ENCODE measurements at places on chromosomes 5 and 9. TPM values are rescaled to one million over a fixed set of nuclear protein-coding genes. Genes with fewer than 3 reads are reported as not detected.

- no peak for DNase-seq
- H3K27ac ChIP-seq = peak overlapping the region; percentile 91
- H3K4me3 ChIP-seq = peak overlapping the region; percentile 55
- peaks cover 12% of the 10 kb centered on the region for H3K4me1 ChIP-seq
- no peaks in the 10 kb centered on the region for H3K27me3 ChIP-seq
Measured at GRCh38 chr5:8458038-8458383, 589.1 kb downstream of the MTRR start.

DNA sequence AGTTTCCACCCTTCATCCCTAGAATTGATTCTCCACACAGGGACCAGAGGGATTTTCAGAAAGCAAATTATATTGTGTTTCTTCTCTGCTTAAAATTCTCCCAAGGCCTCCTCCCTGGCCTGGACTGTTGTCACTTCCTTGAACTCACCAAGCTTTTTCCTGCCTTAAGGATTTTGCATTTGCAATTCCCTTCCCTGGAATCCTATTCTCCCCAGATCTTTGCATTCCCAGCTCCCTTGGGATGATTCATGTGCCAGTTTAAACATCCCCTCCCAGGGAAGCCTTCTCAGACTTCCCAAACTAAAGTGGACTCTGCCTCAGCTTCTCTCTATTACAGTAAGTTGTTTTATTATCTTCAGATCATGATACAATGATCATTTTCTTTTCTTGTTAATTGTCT, 35.2 kb upstream of the PDE8B start:
- no peaks in the 10 kb centered on the region for H3K4me1 ChIP-seq
- no peak overlapping the region for H3K27ac ChIP-seq
- no peak for DNase-seq
- H3K36me3 ChIP-seq = no peaks in the 10 kb centered on the region
- H3K27me3 ChIP-seq = no peaks in the 10 kb centered on the region
- H3K4me3 ChIP-seq = no peak overlapping the region

DNA sequence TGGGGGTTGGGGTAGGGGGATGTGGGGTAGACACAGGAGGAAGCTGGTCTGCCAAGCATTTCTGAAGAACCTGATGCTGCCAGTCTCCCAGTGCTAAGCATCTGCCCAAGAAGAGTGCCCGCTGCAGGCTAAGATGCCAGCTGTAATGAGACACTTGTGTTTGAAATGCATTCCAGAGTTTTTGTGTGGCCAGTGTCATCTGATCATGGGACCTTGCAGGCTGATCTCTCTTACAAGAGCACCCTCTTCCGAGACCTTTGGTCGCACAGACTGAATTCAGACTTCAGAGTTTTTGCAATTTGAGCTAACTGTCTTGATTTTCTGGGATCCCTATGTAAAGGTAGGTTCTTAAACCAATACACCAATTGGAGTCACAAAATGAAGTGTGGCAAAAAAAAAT, 58.1 kb downstream of the DENND1A start:
- no peak overlapping the region for H3K4me3 ChIP-seq
- H3K27ac ChIP-seq = no peak overlapping the region
- H3K36me3 ChIP-seq = peaks cover under 1% of the 10 kb centered on the region
- DNase-seq = no peak

GRCh38 chr9:8823131-8823895, 1023.7 kb upstream of the DMAC1 start:
- peaks cover 5% of the 10 kb centered on the region for H3K4me1 ChIP-seq
- no peak overlapping the region for H3K4me3 ChIP-seq
- H3K27me3 ChIP-seq = no peaks in the 10 kb centered on the region
- no peak for DNase-seq

Gene IFNA8
- total RNA-seq = not detected

GRCh38 chr5:82164176-82164976, 113.8 kb downstream of the RPS23 start:
- peaks cover 5% of the 10 kb centered on the region for H3K4me1 ChIP-seq
- H3K36me3 ChIP-seq = no peaks in the 10 kb centered on the region
- no peak for DNase-seq
- no peak overlapping the region for H3K4me3 ChIP-seq
- no peaks in the 10 kb centered on the region for H3K27me3 ChIP-seq

GRCh38 chr9:113530942-113531341, 67.4 kb downstream of the RGS3 start:
- H3K4me3 ChIP-seq = no peak overlapping the region
- peaks cover 25% of the 10 kb centered on the region for H3K4me1 ChIP-seq
- H3K27me3 ChIP-seq = no peaks in the 10 kb centered on the region
- DNase-seq = no peak

GRCh38 chr9:127874301-127875221, 2.9 kb downstream of the AK1 start:
- H3K27me3 ChIP-seq = no peaks in the 10 kb centered on the region
- H3K4me3 ChIP-seq = no peak overlapping the region
- no peaks in the 10 kb centered on the region for H3K36me3 ChIP-seq
- no peak for DNase-seq
- H3K4me1 ChIP-seq = peaks cover 10% of the 10 kb centered on the region
- H3K27ac ChIP-seq = no peak overlapping the region

Gene GRXCR2
- 0.16 TPM for total RNA-seq

Gene PCDHA11
- total RNA-seq = not detected

GRCh38 chr5:95627971-95628810, 8.3 kb downstream of the GPR150 start:
- H3K27ac ChIP-seq = no peak overlapping the region
- peaks cover 4% of the 10 kb centered on the region for H3K4me1 ChIP-seq
- no peak overlapping the region for H3K4me3 ChIP-seq
- DNase-seq = no peak
- H3K27me3 ChIP-seq = no peaks in the 10 kb centered on the region
- no peaks in the 10 kb centered on the region for H3K36me3 ChIP-seq

DNA sequence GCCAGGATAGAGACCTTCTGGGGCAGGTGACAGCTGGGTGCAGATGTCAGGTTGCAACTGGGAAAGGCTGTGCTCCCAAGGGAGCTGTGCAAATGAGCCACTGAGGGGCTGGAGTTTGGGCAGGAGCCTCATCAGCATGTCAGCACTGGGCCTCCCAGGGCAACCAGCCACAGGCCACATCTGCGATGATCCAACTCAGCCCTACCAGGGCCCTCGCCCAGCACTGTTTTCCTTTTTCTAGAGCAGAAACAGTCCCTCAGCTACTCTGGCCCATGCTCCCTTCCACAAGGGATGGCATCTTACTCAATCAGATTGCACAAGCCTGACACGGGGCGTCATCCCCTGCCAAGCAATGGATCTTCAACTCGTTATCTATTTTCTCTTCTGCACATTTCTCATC, 24.8 kb downstream of the NIPAL4 start:
- no peak overlapping the region for H3K4me3 ChIP-seq
- no peak overlapping the region for H3K27ac ChIP-seq
- no peaks in the 10 kb centered on the region for H3K27me3 ChIP-seq
- H3K4me1 ChIP-seq = no peaks in the 10 kb centered on the region
- peak; percentile 10 for DNase-seq
- H3K36me3 ChIP-seq = no peaks in the 10 kb centered on the region

DNA sequence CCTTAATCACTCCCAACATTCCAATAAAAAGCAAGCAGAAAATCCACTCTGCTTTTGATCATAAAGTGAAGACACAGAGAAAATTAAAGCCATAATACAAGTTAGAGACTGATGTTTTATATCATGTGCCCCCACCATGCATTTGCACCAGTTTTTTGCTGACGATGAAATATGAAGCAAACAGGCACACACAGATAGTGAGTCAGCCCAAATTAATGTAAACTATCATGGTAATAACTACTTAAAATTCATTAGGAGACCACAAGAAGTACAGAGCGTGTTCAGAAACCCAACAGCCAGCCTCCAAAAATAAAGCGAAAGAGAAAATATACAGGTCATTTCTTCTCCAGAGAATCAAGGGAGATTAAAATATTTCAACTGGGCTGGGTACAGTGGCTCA, 46.4 kb upstream of the KDM4C start:
- peak overlapping the region; percentile 66 for H3K27ac ChIP-seq
- H3K27me3 ChIP-seq = no peaks in the 10 kb centered on the region

- no peaks in the 10 kb centered on the region for H3K36me3 ChIP-seq
- H3K4me3 ChIP-seq = peak overlapping the region; percentile 86
- peak; percentile 89 for DNase-seq
- H3K27me3 ChIP-seq = no peaks in the 10 kb centered on the region
- peaks cover 33% of the 10 kb centered on the region for H3K4me1 ChIP-seq
Measured at GRCh38 chr9:126915281-126915816, 767 bp downstream of the RALGPS1 start.

DNA sequence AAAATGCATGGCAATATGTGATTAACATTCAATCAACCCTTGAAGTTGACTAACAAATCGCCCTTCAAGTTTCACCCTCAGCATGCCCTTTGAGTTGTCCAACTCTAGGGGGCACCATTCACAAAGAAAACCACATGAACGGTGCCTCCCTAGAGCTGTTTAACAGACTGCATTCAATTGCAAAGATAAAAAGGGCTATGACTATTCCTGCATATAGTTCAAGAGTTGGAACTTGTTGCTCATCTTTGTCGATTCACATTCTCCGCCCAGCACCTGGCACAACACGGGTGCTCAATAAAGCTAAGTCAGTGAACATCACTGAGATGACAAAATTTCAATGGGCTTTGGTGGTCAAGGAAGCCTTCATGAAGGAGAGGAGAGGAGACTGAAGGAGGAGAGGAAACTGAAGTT, 69.6 kb upstream of the SLC30A5 start:
- H3K4me3 ChIP-seq = no peak overlapping the region
- no peaks in the 10 kb centered on the region for H3K36me3 ChIP-seq
- H3K4me1 ChIP-seq = no peaks in the 10 kb centered on the region
- H3K27me3 ChIP-seq = no peaks in the 10 kb centered on the region
- DNase-seq = no peak

Gene PRRT1B
- 5.0 TPM for total RNA-seq

Gene NR5A1
- total RNA-seq = not detected

- H3K4me1 ChIP-seq = no peaks in the 10 kb centered on the region
- no peak for DNase-seq
- no peaks in the 10 kb centered on the region for H3K36me3 ChIP-seq
Measured at GRCh38 chr9:136159851-136160250, 41.2 kb upstream of the TMEM250 start.

- no peak overlapping the region for H3K4me3 ChIP-seq
- DNase-seq = no peak
- H3K4me1 ChIP-seq = no peaks in the 10 kb centered on the region
- no peaks in the 10 kb centered on the region for H3K27me3 ChIP-seq
- H3K27ac ChIP-seq = no peak overlapping the region
Measured at GRCh38 chr9:12922224-12922866, 147.5 kb downstream of the LURAP1L start.

Gene ZNF354C
- not detected for total RNA-seq

DNA sequence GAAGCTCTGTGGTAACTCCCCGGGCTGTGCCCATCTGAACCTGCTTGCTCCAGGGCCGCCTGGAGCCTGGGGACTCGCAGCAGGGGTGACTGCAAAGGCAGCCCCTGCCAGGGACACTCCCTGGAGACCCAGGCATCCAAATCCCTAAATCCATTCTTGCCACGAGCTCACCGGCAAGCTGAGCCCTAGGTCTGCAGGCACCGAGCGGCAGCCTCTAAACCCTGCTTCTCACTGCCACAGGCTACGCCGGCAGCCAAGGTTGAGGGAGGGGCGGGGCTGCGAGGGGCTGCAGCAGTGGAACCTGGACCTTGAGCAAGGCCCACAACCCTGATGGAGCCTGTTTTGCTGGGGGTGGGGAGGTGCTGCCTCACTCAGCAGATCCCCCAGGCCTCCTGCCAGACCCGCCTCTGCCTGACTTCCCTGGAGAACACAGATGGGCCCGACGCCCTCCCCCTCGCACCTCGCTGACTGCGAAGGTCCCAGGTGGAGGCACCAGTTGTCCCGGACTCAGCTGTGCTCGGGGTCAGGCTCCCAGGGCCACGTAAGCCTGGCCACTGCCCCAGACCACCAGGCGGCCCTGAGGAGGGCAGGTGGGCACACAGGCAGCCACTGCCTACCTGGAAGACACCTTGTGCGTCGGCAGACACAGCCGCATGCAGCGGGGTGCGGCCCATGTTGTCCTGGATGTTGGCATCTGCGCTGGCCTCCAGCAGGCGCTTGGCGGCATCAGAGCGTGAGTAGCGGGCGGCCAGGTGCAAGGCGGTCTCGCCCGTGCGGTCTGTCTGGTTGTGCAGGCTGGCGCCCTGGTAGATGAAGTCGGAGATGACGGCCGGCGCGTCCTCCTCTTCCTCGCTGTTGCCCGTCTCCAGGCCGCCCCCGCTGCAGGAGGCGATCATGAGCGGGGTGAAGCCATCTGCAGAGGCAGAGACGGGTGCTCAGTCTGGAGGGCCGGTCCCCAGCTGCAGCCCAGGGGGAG, 17.4 kb upstream of the SEC16A start:
- H3K27ac ChIP-seq = no peak overlapping the region
- no peak for DNase-seq
- H3K36me3 ChIP-seq = no peaks in the 10 kb centered on the region
- H3K4me3 ChIP-seq = no peak overlapping the region
- H3K4me1 ChIP-seq = no peaks in the 10 kb centered on the region

- H3K27me3 ChIP-seq = no peaks in the 10 kb centered on the region
- DNase-seq = no peak
- H3K4me1 ChIP-seq = no peaks in the 10 kb centered on the region
- no peaks in the 10 kb centered on the region for H3K36me3 ChIP-seq
- no peak overlapping the region for H3K4me3 ChIP-seq
Measured at GRCh38 chr5:116989995-116990394, 415.4 kb upstream of the SEMA6A start.

- H3K4me3 ChIP-seq = no peak overlapping the region
- no peaks in the 10 kb centered on the region for H3K36me3 ChIP-seq
- H3K4me1 ChIP-seq = no peaks in the 10 kb centered on the region
- no peaks in the 10 kb centered on the region for H3K27me3 ChIP-seq
- H3K27ac ChIP-seq = no peak overlapping the region
Measured at GRCh38 chr5:40386289-40386688, 293.4 kb upstream of the PTGER4 start.

Gene LMX1B
- 17.0 TPM for total RNA-seq

Gene PCDHB3
- not detected for total RNA-seq

DNA sequence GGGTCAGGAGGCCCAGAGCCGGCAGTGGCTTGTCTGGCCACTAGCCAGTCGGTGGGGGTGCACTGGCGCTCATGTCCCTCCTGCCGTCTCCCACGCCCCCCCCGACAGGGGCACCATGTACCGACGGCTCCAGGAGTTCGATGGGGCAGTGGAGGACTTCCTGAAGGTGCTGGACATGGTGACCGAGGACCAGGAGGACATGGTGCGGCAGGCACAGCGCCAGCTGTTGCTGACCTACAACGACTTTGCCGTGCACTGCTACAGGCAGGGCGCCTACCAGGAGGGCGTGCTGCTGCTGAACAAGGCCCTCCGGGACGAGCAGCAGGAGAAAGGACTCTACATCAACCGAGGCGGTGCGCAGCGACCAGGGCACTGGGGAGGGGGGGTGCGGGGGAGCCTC, 8.1 kb downstream of the TTC16 start:
- no peak overlapping the region for H3K4me3 ChIP-seq
- H3K4me1 ChIP-seq = no peaks in the 10 kb centered on the region
- H3K27me3 ChIP-seq = no peaks in the 10 kb centered on the region
- H3K36me3 ChIP-seq = no peaks in the 10 kb centered on the region
- no peak overlapping the region for H3K27ac ChIP-seq

GRCh38 chr5:170470808-170471404, 32.9 kb upstream of the KCNIP1 start:
- no peak overlapping the region for H3K4me3 ChIP-seq
- H3K36me3 ChIP-seq = no peaks in the 10 kb centered on the region
- H3K27me3 ChIP-seq = no peaks in the 10 kb centered on the region

- no peak overlapping the region for H3K27ac ChIP-seq
- H3K4me1 ChIP-seq = no peaks in the 10 kb centered on the region
- no peak for DNase-seq
- H3K36me3 ChIP-seq = no peaks in the 10 kb centered on the region
- no peaks in the 10 kb centered on the region for H3K27me3 ChIP-seq
Measured at GRCh38 chr5:77231471-77232138, 21.1 kb downstream of the PDE8B start.

GRCh38 chr5:142725231-142726187, 39.6 kb upstream of the FGF1 start:
- H3K27me3 ChIP-seq = no peaks in the 10 kb centered on the region
- H3K4me1 ChIP-seq = peaks cover 12% of the 10 kb centered on the region
- H3K4me3 ChIP-seq = no peak overlapping the region
- no peak for DNase-seq
- no peaks in the 10 kb centered on the region for H3K36me3 ChIP-seq

Measured in Caco-2 (cell line).